Vagina (tissue), 2 donors: ENCODE measurements at places on chromosomes 4 and X. TPM values are rescaled to one million over a fixed set of nuclear protein-coding genes. Genes with fewer than 3 reads are reported as not detected.

The MAGED4B gene
- 19.6 TPM for total RNA-seq

The CXCL13 gene
- not detected for total RNA-seq

The FAM156B gene
- total RNA-seq: 18.7 TPM

DNA sequence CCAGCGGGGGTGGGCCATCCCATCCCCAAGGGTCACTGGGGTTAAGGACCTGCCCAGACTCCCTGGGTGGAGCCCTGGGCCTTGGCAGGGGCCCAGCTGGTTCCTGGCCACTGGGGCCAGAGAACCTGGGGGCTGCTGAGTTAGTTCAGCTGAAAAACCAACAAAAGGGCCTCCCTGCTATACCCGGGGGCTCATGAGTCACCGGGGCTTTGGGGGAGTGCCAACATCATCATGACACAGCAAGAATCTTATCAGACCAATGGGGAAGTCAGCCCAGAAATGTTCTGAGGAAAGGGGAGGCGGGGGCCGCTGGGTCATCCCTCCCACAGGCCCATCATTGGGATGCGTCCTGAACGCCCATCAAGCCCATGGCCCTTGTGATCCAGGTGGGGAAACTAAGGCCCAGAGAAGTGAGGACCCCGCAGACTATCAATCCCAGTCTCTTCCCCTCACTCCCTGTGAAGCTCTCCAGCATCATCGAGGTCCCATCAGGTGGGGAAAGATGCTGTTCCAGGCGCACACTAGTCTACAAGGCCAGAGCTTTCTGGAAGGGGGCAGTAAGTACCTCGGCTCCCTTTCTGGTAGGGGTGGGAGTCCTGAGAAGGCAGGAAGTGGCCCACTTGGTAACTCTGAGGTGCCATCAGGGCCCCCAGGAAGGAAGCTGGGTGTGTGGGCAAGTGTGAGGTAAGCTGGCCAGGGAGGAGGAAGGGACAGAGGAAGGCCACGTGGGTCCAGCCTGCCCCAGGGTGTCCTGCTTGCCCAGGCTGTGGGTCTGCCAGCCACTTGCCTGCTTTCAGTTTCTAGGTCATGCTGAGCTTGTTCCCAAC is 4.5 kb downstream of the G6PD start:
- DNase-seq: no peak
- H3K27me3 ChIP-seq: no peaks in the 10 kb centered on the region
- no peak overlapping the region for H3K4me3 ChIP-seq
- H3K27ac ChIP-seq: peak overlapping the region; percentile 81
- no peaks in the 10 kb centered on the region for H3K36me3 ChIP-seq

- H3K27me3 ChIP-seq: no peaks in the 10 kb centered on the region
- no peak overlapping the region for H3K4me3 ChIP-seq
- no peaks in the 10 kb centered on the region for H3K36me3 ChIP-seq
- no peak for DNase-seq
- peaks cover 6% of the 10 kb centered on the region for H3K4me1 ChIP-seq
Measured at GRCh38 chrX:81255876-81256275, 54.0 kb downstream of the SH3BGRL start.

DNA sequence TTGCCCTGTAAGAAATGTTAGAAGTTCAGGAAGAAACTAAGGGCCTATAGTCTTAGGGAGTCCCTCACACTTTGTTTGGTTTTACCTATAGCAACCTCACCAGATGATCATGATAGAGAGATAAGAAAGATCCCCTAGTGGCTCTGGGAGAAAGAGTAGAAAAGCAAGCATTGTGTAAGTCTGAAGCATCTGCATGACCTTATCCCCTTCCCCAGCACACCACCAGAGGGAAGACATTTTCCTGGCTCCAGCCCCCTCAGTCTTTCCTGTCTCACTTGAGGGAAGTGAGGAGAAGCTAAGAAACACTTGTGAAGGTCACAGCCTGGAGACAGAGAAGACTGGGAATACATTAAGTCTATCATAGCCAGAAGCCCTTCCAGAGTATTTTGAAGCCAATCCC is 154.0 kb downstream of the EVC2 start:
- DNase-seq: no peak
- no peak overlapping the region for H3K27ac ChIP-seq
- no peak overlapping the region for H3K4me3 ChIP-seq
- H3K4me1 ChIP-seq: no peaks in the 10 kb centered on the region
